Smooth muscle cell of the umbilical artery (primary cell): ENCODE measurements at places on chromosomes 4 and X. TPM values are rescaled to one million over a fixed set of nuclear protein-coding genes. Genes with fewer than 3 reads are reported as not detected.

The NHS gene
- total RNA-seq, result 0.30 and 1.4 TPM in 2 replicates

The SH3D19 gene
- 24.1 and 31.6 TPM in 2 replicates for total RNA-seq

The CFAP99 gene
- total RNA-seq, result not detected in 2 replicates

The DGKK gene
- not detected in 2 replicates for total RNA-seq

The MAML3 gene
- 1.2 TPM in 2 replicates for total RNA-seq

The OPN1MW2 gene
- total RNA-seq, result not detected in 2 replicates

The HSFX3 gene
- total RNA-seq, result not detected in 2 replicates

The TGIF2LX gene
- total RNA-seq, result not detected in 2 replicates

The CLGN gene
- 3.0 and 5.7 TPM in 2 replicates for total RNA-seq

The MAGEB1 gene
- total RNA-seq, result not detected in 2 replicates

The UCHL1 gene
- total RNA-seq, result 1,235 and 1,433 TPM in 2 replicates

The ETNPPL gene
- not detected in 2 replicates for total RNA-seq

The SATL1 gene
- not detected in 2 replicates for total RNA-seq

The SMR3B gene
- not detected in 2 replicates for total RNA-seq

The FHIP1A gene
- total RNA-seq, result 0.30 and 0.32 TPM in 2 replicates

The GPM6B gene
- not detected in 2 replicates for total RNA-seq

The TLR2 gene
- 0.55 TPM in 1 of 2 replicates, not detected in the other for total RNA-seq

The TMEM31 gene
- not detected in 2 replicates for total RNA-seq

The CT45A3 gene
- total RNA-seq, result not detected in 2 replicates

The SYNPO2 gene
- total RNA-seq, result 19.5 and 48.1 TPM in 2 replicates

The RNF128 gene
- 9.2 and 29.3 TPM in 2 replicates for total RNA-seq

The ABCD1 gene
- total RNA-seq, result 17.2 and 25.5 TPM in 2 replicates

The SPACA5 gene
- not detected in 2 replicates for total RNA-seq

The ZDHHC15 gene
- total RNA-seq, result under 0.01 TPM in 1 of 2 replicates, not detected in the other

The STATH gene
- not detected in 2 replicates for total RNA-seq

The RASGEF1B gene
- total RNA-seq, result 0.30 TPM in 1 of 2 replicates, not detected in the other

The CPZ gene
- total RNA-seq, result 11.2 and 30.3 TPM in 2 replicates

The MAGEC1 gene
- total RNA-seq, result not detected in 2 replicates

The PALLD gene
- total RNA-seq, result 213 and 236 TPM in 2 replicates

The TMEM187 gene
- total RNA-seq, result 5.6 and 5.7 TPM in 2 replicates

The HADH gene
- total RNA-seq, result 8.6 and 12.7 TPM in 2 replicates

The PLP1 gene
- not detected in 2 replicates for total RNA-seq
